Activated naive CD8-positive, alpha-beta T cell treated with anti-CD3 and anti-CD28 coated beads, Interleukin-2, amount 50 U/mL, for 16 hours (primary cell): ENCODE measurements at places on chromosomes 2 and 18.

DNA sequence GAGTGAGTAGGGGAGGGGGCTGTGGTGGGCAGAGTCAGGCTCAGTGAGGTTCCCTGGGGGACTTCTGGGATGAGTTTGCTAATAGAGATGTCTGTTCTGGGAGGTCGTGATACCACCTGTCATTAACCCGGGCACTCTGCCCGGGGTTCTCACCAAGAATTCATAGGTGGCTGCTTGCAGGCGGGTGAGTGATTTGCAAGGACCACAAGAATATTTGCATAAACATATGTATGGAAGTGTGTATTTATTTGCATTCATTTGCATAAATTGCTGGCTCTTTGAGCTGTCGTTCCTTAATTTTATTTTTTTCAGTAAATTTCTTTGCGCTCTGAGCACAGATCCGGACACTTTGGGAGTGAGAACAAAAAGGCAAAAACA lies 260.0 kb downstream of the ATAD2B start:
- DNase-seq: no peak

DNA sequence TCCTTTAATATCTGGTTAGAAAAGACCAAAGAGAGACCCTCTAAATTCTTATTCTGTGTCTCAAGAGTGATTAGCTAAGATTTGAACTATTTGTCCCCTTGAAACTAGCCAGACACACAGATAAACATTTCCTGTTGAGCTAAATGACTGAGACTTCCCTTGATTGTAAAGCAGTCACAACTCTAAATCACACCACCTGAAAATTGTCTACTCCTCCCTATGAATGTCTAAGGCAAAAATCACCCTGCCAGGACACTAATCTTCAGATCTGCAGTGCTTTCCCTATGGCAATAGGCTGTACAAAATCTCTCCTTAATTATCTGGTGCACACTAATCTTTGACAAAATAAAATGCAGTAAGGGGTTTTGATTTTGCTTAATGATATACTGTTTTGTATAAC lies 200.5 kb upstream of the GULP1 start:
- DNase-seq: no peak

- no peak for DNase-seq
Measured at GRCh38 chr2:193774166-193774565, 1579.4 kb upstream of the TMEFF2 start.

DNA sequence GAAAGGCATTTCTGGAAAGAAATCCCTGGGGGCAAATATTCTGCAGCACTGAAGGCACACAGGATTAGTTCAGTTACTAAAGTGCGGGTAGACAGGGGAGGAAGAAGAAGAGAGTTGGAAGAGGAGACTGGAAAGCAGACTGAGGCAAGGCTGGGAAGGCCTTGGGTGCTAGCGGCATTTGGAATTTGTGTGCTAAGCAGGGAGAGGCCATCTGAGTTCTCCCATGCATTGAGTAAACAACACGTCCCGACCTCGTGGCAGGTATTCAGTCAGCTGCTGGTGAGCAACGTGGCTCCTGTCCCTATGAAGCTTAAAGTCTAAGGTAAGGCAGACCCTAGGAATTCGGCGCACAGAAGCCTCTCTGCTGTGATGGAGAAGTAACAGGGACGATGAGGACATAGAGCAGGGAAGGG lies 30.7 kb downstream of the ATP8B1 start:
- DNase-seq: no peak

- DNase-seq: no peak
Measured at GRCh38 chr18:13566941-13567746, 159.2 kb downstream of the FAM210A start.

DNA sequence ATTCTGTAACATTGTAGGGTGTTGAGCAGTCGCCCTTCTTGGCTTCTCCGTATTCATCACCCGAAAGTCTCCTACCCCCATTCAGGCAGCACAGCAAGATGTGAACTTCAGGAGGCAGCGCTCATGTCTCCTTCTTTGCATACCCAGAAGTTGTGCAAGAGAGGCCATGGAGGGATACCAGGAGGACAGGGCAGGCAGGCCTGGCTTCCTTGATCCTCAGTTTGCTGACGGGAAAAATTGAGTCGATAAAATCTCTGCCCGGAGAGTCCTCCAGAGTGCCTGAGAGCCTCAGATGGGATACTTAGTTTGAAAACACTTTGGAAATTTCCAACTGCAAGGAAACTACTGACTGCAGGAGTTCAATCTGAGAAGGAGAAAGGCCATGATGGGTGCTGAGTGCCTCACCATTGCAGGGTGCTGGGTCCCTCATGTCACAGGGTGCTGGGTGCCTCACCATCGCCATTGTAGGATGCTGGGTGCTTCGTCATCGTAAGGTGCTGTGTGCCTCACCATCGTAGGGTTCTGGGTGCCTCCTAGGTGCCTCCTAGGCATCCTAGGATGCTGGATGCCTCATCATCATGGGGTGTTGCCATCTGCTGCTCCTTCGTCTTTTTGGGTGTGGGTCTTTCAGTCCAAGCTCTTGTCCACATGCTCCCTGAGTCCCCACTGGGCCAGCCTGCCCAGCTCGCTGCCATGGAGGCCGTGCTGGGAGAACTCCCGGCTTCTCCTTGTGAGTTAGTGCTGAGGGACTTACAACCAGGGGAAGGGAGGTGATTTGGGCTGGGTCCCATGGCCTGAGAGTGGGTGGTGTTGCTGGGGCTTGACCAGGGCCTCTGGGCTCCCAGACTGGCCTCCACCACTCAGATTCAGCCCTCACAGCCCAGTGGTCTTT lies 162.4 kb downstream of the DDX1 start:
- DNase-seq: no peak

DNA sequence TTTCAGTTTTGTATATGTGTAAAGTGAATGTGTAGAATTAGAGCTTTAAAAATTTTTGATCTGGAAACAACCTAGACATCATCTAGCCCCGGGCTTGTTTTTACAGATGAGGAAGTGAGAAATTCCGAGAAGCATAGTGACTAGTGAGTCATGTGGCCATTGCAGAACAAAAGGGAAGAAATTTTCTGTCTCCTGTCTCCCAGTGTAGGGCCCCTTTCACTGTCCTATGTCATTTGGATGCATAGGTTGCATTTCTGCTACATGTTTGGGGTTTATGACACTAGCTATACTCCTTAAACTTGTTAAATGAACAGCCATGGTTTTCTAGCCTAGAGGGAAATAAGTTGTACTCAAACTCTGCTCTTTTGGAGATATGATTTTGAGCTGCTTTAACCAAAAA lies 84.6 kb downstream of the PLCL1 start:
- no peak for DNase-seq

GRCh38 chr2:163401481-163401880 lies 334.3 kb downstream of the FIGN start:
- DNase-seq: no peak

- DNase-seq: no peak
Measured at GRCh38 chr2:121161272-121161671, 123.7 kb downstream of the TFCP2L1 start.

DNA sequence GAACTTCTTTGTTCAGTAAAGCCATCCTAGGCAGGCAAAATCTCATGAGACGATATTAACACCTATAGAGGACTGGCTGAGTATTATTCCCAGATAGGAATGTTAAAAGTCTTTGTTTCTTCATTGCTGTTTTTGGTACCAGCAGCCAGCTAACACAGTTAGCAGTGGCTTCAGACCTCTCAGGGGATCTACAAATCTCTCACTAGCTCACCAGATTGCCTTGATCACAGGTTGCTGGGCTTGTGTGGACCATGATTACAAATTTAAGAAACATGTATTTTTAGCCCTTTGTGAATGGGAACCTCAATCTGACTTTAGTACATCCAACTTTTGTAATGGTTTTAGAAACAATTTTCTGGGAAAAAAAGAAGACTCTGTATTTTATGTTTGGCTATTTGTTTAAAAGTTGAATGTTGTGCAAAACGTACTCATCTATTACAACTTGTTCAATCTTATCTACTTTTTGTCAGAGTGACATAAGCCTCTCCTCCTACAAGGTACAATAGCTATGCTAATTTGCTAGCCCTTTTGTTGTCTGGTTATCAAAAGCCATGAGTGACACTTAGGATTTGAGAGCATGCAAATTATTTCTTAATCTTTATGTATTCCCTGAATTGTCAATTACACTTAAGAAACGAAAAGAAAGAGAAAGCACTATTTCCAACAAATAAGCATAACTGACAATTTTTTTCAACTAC lies 693.1 kb downstream of the ERBB4 start:
- no peak for DNase-seq

- DNase-seq: no peak
Measured at GRCh38 chr2:105865222-105865913, 120.7 kb downstream of the NCK2 start.

DNA sequence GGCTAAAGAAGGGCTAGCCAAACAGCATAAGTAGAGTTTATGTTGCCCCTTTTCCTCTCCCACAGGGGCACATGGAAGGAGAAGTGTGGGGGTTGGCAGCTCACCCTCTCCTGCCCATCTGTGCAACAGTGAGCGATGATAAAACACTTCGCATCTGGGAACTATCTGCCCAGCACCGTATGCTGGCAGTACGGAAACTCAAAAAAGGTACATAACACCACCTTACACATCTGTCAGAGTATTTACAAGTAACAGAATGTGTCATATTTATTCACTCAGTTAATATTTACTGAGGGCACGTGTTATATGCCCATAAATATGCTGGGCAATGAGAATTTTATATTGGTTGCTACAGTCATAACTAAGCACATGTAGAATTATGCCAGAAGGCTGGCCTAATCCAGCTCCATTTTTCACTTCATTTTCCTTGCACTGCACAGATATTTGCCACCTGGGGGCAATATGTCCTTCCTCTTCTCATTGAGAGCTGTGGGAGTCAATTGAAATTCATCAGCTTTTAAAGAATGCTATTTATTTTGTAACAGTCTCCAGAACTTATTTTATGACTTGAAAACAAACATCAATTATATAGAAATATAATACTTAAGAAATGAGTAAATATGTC lies 150.6 kb downstream of the RTN4 start:
- no peak for DNase-seq

DNA sequence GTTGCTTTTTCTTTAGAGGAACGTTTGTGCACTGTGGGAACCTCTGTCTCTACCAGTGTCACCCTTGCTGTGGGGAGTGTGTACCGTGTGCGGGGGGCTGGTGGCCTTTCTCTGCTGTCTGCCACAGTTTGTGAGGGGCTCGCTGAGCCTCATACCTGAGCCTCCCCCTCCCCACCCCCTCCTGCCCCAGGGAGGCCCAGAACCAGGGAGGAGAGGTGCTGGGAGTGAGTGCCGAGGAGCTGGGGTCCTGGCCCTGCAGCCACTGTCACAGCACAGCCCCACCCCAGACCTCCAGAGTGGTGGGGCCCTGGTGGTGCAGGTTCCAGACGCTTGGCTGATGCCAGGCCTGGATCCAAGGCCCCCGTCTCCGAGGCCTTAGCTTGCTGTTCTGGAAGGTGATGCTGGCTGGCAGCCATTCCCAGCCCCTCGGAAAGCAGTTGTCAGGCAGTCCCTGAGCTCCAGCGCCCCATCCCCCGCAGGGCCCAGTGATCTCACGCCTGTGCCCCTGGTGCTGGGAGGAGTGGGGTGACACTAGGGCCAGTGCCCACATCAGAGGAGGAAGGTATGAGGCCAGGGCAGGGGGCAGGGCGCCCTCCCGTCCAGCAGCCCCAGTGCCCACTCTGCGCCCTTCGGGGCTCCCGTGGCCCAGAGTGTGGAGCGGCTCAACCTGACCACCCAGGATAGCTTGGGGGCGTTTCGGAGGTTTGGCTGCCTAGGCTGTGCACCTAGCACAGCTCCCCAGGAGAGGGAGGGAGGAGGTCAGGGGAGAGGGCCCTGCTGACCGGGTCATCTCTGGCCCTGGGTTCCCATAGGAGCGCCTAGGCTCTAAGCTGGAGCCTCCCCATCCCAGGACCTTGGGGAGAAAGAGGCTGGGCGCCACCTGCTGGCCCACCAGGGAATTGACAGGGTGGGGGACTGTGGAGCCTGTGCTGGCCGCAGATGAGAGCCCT lies 53.0 kb upstream of the ALPP start:
- DNase-seq: no peak

DNA sequence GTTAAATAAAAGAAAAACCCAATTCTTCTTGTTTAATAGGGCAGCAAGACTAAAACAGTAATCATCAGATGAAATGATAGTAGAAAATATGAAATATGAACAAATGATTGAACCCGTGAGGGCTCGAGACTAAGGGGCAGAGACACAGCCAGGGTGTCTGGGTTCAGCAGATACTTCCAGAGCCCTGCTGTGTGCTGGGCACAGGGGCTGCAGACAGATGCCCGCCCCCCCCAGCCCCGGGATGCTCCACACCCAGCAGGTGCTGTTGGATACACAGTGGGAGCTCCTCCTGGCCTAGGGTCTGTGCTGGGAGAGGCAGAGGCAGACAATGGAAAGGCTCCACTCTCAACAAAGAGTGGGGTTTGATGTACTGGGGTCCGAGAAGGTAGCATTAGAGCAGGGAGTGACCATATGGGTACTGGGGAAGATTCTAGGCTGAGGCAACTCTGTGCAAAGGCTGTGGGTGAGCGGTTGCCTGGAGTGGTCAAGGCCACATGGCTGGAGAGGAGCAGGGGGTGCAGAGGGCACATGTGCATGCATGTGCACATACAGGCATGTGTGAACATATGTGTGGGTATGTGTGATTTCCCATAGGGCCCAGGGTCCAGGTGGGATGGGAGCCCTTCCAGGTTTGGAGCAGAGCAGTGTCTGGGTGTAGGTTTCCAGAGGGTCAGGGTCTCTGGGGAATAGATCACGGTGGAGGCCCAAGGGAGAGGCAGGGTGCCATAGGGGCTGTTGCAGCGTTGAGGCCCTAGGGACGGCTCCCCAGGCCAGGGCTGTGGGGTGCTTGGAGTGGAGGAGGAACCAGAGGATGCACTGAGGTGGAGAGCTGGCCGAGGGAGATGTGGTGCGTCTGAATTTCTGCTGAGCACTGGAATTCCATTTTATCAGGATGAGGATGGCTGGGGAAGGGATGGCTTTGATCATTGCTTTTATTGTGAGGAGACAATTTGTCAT lies 36.7 kb downstream of the LDLRAD4 start:
- no peak for DNase-seq

- no peak for DNase-seq
Measured at GRCh38 chr18:78939105-78939504, 40.5 kb upstream of the SALL3 start.

DNA sequence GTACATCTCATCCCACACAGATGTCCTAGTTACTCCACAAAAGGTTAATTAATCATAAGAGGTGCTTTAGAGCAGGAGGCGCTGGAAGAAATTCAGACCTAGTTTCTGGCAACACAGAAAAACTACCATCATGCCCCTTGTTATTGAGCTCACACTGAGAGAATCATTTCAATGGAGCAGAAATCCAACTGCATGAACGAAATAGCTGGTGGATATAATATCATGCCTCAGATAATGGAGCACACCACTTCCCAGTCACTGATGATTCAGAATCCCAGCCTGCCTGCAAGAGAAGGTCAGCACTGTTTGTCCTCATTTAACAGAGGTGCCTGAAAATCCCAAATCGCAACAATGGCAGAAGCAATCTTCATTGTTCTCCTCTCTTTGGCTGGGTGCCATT lies 125.8 kb upstream of the CREB1 start:
- no peak for DNase-seq

- DNase-seq: no peak
Measured at GRCh38 chr2:7102826-7103225, 185.6 kb downstream of the RNF144A start.
